ENCODE measurements at places on chromosomes 2 and 18.

- DNase-seq = no peak
Observed at GRCh38 chr2:216622526-216622925, 10.7 kb upstream of the IGFBP2 start.

DNA sequence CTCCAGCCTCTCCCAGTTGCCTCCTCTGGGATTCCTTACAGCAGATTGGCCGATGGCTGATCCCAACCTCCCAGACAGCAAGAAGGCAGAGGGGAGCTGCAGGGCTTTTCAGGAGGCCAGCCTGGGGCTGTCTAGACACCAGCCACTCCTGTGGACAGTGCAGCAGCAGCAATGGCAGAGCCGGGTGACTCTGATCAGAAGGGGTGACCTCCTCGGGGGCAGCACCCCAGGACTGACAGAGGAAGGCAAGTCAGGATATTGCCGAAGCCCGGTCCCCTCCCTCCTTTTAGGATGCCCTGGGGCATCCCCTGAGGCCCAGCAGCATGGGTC is 84.5 kb downstream of the INHBB start:
- no peak for DNase-seq

DNA sequence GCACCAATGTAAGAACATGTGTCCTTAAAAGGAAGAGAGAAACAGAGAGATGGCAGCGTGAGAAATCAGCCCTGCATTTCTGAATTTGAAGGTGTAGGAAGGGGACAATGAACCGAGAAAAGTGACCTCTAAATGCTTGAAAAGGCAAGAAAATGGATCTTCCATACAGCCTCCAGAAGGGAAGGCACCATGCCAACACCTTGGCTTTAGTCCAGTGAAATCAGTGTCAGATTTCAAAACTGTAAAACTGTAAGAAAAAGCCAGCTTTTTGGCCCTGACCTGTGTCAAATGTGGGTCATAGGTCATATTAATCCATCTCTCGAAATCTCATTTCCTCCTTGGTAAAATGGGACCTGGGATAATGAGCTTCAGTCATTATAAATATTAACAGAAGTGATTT is 762.3 kb downstream of the DCDC2C start:
- no peak for DNase-seq

- DNase-seq = no peak
Observed at GRCh38 chr2:64543008-64543697, 19.0 kb downstream of the AFTPH start.

DNA sequence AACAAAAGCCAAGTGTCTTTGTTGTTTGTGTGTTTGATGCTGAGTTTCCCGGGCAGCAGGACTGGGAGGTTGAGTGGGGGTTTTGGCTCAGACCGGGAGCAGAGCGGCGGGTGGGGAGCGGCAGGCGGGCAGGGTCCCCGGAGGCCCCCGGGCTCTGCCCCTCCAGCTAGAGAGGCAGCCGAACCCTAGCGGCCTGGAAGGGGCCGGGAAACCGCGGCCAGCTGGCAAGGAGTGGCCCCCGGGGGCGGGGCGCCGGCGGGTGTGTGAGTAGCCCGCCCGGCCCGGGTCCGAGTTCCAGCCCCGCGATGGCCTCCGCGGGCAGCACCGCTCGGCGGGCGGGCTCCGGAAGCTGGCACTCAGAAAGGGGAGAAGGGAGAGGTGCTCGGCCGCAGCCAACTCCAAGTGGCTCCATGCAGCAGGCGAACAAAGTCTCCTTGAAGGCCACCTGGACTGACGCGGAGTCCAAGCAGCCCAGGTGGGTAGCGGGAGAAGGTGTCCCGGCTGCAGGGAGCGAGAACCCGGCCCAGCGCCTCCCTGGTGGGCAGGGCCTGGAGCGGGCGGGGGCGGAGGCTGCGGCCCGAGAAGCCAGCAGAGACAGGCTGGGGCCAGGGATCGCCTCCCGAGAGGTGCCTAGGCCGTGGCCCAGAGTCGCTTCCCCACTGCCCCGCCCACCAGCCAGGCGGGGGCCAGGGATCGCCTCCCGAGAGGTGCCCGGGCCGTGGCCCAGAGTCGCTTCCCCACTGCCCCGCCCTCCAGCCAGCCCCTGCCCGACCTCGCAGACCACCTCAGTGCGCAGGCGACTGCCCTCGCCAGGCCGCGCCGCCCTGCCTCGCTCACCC is at the start of gene ANKRD53:
ANKRD53 (plus strand) TSS at position 290 of the 839 bp plus-strand sequence; CDS start at position 306, 16 bp downstream.
- no peak for DNase-seq

GRCh38 chr2:230658877-230659652 is 53.6 kb upstream of the CAB39 start:
- no peak for DNase-seq

DNA sequence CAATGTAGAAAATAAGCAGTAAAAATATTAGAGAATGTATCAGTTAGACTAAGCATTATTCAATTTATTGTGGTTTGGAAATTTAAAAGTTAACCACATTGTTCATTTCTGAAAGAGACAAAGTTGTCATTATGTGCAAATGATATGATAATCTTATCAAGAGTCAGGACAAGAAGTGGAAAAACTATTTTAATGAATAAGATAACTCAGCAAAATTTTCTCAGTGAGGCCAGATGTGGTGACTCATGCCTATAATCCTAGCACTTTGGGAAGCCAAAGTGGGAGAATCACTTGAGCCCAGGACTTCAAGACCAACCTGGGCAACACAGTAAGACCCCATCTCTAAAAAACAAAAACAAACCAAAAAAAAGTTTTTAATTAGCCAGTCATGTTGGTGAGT is 39.5 kb upstream of the CERS6 start:
- DNase-seq = no peak

GRCh38 chr18:10378688-10379420 is 75.6 kb upstream of the APCDD1 start:
- no peak for DNase-seq

- no peak for DNase-seq
Observed at GRCh38 chr2:185393091-185393490, 345.5 kb upstream of the FSIP2 start.

- DNase-seq = no peak
Observed at GRCh38 chr2:19292007-19292406, 66.4 kb downstream of the OSR1 start.

- DNase-seq = no peak
Observed at GRCh38 chr18:47724186-47724975, 206.1 kb downstream of the SMAD2 start.

- DNase-seq = no peak
Observed at GRCh38 chr18:26700201-26700600, 151.8 kb upstream of the KCTD1 start.

GRCh38 chr2:68284896-68285295 is 32.6 kb upstream of the PPP3R1 start:
- DNase-seq = no peak

Measured in T-helper 1 cell (primary cell).